ENCODE measurements at places on chromosomes 2 and 18. TPM values are rescaled to one million over a fixed set of nuclear protein-coding genes. Genes with fewer than 3 reads are reported as not detected.

Gene KIF5C
- total RNA-seq = under 0.01 TPM

Gene MARCO
- not detected for total RNA-seq

Gene PSMA8
- not detected for total RNA-seq

Gene EPAS1
- 257 TPM for total RNA-seq

Gene UGT1A4
- total RNA-seq = not detected

Gene CDH7
- total RNA-seq = not detected

Gene IL18RAP
- total RNA-seq = not detected

Gene RAB31
- total RNA-seq = 35.8 TPM

Gene PMAIP1
- 15.7 TPM for total RNA-seq

Gene CNRIP1
- total RNA-seq = 67.6 TPM
